Activated CD4-positive, alpha-beta memory T cell treated with anti-CD3 and anti-CD28 coated beads for 36 hours (primary cell): ENCODE measurements at places on chromosomes 6 and 20. TPM values are rescaled to one million over a fixed set of nuclear protein-coding genes. Genes with fewer than 3 reads are reported as not detected.

DNA sequence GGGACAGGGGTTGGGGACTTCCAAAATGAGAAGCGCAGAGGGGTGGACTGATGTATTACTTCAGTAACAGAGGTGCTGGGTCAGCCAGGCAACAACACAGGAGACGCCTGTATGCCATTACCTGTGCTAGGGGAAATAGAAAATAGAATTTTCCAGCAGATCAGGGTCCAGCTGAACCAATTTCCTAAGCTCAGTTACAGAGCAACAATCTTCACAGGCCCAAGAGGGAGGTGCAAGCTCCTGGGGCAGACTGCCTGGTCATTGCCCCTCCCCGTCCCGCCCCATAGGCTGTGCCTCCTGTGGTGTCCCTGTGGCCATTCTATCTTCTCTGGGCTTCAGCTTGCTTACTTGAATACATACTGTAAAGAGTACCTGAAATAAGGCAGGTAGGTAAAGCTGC is 3.7 kb downstream of the KCNK5 start:
- DNase-seq: peak; percentile 27

DNA sequence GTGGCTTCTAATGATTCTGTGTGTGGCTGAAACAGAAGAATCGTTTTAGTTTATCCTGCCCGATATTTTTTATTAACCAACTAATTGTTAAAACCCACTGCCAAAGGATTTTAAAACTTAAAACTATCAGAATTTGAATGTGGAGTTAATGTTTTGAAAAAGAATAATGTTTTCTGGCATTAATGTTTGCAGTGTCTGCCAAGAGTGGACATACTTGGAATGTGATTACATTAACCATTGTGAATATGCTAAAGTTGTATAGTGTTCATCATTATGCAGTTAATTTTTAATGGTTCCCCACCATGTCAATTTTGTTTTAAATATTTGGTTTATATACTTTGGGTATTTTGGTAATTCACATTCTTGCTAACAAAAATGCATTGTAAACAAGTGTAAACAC is 24.4 kb downstream of the DCBLD1 start:
- no peak for DNase-seq

Gene PTPRT
- total RNA-seq: not detected

DNA sequence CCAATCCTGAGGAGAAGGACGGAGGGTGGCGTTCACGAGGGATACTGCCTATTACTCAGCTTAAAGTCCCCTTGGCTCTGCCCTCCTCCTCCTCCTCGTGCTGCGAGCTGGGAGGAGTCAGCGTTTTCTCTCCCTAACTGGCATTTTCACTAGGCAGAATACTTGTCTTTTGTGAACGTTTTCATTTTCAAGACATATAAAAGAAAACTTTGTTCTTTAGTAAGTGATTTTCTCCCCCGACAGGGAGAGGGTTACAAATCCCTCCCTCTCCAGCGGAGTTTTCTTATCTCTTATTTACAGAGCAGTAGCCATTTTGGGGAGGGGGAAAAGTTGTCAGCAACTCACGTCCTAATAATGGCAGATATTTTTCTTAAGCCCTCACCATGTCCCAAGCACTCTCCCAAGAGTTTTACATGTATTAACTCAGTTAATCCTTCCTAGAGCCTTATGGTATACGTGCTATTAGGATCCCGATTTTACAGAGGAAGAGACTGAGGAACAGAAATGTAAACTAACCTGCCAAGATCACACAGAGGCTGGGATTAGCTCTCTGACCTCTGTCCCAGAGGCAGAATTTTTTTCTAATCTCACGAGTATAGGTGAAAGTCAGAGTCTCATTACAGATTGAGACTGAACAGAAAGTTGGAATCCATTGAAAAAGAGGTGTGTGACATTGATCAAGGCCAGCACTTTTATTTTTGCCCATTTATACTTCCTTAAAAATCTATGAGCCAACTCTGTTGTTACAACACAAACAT is 30.0 kb upstream of the ZNF217 start:
- DNase-seq: peak; percentile 59

- no peak for DNase-seq
Measured at GRCh38 chr20:35878113-35878625, 76.1 kb downstream of the SCAND1 start.

- no peak for DNase-seq
Measured at GRCh38 chr6:53128842-53129241, 19.8 kb downstream of the GCM1 start.

GRCh38 chr20:15222502-15223330 is 885.3 kb upstream of the FLRT3 start:
- DNase-seq: no peak

DNA sequence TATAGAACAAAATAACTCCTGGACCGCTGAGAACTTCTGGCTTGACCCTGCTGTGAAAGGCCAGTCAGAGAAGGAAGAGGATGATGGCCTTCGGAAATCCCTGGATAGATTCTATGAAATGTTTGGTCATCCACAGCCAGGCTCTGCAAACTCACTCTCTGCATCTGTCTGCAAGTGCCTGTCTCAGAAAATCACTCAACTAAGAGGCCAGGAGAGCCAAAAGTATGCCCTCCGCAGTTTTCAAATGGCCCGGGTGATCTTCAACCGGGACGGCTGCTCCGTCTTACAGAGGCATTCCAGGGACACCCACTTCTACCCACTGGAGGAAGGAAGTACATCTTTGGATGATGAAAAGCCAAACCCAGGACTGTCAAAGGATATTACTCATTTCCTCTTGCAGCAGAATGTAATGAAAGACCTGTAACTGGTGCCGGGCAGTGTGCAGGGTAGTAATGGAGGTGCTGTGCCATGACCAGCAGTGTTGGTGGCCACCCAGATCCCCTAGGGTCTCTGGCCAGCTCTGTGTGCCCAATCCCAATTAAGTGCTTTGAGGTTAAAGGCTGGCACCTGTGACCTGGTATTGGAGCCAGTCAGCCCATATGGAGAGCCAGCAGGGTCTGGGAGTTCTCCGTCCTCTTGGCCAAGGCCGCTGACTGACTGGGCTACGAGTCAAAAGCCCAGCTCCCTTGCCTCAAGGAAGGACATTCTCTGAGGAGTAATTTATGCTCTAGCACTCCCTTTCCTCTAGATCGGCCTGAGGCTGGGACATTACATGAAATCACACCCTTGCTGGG is 87.1 kb downstream of the TRMT6 start:
- peak; percentile 29 for DNase-seq

Gene EYS
- not detected for total RNA-seq

Gene DOK5
- total RNA-seq: 0.71 TPM

DNA sequence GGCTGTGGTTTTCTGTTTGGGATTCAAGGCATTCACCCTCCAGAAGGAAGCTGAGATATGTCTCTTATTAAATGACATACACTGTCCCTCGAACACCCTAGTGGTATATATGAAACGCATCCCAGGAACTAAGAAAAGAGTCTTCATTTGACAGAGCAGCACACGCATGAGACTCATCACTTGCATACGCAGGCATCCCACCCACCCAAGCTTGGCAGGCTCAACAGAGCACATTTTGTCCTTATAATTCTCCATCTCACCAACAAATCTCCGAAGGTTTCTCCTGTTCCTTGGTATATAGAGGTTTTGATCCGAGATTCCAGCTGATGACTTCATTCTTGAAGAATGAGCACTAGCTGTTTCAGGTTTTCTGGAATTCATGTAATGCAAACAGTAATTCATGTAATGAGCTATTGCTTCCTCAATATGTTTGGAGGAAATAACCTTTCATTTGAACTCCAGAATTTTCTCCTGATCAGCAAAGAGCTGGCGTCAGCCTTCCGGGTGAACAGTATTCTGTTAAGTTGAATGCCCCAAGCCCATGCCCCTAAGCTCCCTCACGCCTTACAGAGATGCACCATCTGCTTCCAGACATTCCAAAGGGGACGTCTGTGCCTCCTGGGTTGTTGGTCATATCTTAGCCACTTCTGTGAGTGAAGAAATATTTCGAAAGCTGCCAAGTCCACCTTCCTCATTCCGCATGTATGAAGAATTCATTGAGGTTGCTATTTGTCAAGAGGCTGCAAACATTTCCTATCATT is 66.0 kb upstream of the CDH4 start:
- DNase-seq: no peak
